ENCODE measurements at places on chromosomes 11 and 22.

GRCh38 chr11:9796266-9796665 is 132.4 kb downstream of the SWAP70 start:
- no peak for DNase-seq

DNA sequence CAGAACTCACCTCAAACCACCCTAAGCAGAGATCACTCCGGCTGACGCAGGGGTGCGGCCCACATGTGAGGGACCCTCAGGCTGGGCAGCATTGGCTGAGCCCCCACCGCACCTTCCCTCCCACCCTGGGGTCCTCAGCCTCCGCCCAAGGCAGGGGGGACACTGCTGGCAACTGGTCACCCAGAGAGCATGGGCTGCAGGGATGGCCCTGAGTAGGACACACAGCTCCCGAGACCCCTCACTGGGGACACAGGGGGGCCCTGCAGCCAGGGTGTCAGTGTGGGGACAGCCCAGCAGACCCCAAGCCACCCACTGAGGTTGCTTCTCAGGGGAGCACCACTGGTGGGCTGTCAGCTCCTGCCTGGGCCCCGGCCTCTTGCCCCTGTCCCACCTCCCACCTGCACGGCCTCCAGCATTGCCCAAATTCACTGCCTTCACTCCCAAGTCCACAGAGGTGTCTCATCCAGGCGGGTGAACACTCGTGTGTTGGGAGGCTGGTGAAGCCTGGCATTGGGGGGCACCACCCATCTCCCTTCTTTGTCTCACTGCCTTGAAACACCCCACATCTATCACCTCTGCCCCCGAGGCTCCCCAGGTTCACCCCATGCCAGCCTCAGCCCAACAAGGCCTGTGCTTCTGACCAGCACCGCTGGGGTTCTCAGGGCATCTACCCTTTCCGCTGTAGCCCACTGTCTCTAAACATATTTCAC is 4.7 kb downstream of the C11orf21 start:
- DNase-seq, result no peak

GRCh38 chr22:31262312-31263133 is 29.8 kb downstream of the PIK3IP1 start:
- DNase-seq, result no peak

- DNase-seq, result no peak
Observed at GRCh38 chr11:18771266-18772035, 20.1 kb downstream of the PTPN5 start.

DNA sequence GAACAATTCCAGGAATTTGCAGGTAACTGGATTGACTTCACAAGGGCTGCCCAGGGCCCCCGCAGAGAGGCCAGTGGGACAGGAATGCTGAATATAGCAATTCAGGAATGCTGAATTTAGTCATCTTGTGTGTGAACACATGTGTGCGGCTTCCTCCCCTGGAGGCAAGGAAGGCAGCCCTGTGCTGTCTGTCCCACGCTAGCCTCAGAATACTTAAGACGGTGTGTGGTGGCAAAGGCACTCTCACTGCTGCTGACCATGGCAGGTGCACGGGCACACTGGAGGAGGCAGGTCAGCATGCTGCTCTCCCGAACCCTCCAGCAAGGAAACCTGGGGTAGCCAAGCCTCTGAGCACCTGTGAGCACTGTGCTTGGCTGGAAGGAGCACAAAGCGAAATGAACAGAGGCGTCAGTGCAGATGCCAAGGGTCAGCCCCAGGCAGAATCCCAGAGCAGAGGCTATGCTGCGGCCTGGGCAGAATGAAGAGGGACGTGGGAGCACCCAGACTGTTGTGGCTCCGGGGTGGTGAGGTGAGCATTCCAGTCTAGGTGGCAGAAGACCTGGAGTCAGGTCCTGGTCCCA is 2.7 kb downstream of the GNAZ start:
- no peak for DNase-seq

GRCh38 chr22:29030016-29030617 is 31.5 kb downstream of the C22orf31 start:
- no peak for DNase-seq

Measured in right renal cortex interstitium (tissue), 3 donors.